ENCODE measurements at places on chromosomes 16 and 17. TPM values are rescaled to one million over a fixed set of nuclear protein-coding genes. Genes with fewer than 3 reads are reported as not detected.

- no peak for DNase-seq
Observed at GRCh38 chr17:19502517-19502916, 31.1 kb upstream of the SLC47A1 start.

DNA sequence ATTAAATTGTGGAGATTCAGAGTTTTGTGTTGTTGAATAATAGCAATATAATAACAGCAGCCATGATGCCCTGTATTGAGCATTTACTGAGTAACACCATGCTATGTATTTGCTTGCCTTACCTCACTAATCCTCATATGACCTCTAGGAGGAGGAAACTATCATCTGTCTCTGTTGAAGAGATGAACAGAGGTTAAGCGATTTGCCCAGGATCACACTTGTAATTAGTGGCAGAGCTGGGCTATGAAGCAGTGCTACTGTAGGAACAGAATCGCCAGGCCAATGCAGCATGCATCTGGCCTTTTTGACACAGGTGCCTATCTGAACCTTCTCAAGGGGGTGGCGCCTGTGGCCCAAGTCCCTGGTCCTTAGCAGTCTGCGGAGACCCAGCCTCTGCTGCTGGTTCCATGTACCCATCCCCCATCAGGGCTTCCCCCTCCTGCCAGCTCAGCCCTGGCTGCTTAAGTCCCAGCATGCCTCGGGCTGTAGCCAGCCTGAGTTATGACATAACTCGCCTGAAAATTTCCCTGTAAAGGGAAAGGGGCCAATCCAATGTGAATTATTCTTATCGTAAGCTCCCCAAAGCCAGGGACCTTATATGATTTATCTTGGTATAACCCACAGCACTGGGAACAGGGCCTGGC is 50.4 kb upstream of the HS3ST2 start:
- DNase-seq = no peak

- DNase-seq = no peak
Observed at GRCh38 chr17:65677932-65678331, 116.5 kb upstream of the AXIN2 start.

DNA sequence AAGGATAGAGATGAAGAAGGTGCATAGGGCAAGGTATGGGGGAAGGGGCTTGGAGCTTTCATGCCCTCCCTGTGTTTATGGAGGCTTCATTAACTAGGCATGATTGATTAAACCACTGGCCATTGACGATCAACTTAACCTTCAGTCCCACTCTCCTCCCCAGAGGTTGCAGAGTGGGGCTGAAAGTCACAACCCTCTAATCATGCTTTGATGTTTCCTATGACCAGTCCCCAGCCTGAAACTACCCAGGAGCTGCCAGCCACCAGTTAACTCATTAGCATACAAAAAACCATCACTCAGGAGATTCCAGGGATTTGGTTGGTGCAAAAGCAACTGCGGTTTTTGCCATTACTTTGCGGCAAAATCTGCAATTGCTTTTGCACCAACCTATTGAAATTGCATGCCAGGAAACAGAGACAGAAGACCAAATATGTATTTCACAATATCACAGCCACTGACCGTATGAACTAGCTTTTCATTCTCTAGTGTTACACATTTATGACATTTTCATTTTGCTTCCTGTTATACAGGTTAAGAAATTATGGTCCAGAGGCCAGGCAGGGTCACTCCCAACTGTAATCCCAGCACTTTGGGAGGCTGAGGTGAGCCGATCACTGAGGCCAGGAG is 5.4 kb downstream of the GFOD2 start:
- no peak for DNase-seq

GRCh38 chr16:57720142-57720575 is 15.4 kb upstream of the KATNB1 start:
- DNase-seq = peak; percentile 73

DNA sequence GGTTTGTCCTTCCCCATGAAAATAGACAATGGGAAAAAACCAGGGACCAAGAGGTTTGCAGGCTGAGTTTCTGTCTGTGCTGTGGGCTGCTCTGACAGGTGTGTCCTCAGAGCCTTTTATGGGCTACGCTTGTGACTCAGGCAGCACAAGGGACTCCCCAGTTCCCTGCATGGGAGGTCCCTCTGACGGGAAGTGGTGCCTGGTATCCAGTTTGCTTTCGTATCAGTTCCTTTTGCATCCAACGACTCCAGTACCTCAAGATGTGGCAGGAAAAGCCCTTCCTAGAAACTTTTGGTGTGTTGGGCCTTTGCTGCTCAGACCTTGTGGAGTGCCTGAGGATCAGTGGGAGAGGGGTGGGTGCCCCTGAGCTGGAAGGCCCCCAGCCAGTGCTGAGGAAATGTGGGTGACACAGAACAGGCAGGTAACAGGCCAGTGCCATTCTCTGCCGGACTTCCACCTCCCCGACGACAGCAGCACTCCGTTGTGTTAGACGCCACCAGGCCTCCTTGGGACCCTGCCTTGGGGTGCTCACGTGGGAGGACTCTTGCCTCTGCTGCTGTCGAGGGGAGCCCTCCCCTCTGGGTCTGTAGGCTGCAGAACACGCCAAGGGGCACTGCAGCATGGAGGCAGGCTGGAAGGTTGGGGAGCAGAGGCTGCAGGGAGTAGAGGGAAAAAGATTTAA is 38.4 kb upstream of the IRF8 start:
- no peak for DNase-seq

DNA sequence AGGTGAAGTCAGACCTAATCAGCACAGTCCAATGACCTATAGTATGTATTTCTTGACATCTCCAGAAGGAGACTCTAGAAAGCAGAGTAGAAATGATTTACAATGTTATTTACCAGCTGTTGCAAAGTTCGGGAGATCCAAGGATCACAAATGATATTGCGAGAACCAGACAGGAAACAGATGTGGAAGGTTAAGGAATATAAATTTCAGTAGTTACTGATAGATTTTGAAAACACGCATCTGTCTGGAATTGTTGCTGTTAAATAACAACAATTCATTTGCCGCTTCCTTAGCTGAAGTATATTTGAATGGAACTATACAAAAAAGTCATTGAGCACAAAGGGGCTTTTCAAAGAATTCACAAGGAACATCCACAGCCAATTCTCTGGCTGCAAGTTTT is 72.0 kb downstream of the STXBP4 start:
- no peak for DNase-seq

DNA sequence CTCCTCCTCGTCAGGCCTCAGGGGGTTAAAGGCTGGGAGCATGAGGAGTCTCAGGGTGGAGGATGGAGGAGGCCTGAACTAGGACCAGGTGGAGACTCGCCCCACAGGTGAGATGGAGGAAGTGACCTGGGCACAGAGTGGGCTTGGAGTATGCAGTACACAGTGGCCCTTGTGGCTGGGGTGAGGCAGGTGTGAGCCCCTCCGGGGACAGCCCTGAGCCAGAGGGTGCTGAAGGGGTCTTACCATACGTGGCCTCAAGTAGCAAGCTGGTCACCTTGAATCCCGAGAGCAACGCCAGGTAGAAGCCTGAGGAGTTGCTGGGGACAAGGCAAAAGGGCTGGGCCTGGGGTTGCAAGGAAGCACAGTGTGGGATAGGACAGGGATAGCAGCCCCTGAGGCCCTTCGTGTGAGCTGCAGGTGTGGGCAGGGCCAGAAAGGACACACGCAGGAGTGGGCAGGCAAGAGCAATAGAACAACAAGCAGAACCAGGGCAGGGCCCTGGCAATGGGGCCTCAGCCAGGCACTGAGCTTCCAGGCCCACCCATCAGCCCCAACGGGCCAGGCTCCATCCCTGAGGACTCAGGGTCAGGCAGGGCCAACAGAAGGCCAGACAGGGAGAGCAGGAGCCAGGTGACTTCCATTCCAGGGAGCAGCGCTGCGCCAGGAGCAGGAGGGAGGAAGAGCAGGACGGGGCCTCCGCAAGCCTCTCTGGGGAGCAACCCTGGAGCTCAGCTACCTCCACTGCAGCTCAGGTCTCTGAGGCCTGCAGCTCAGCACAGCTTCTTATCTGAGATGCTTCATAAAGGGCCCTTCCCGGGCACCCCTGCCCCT is 64.2 kb upstream of the TNRC6C start:
- no peak for DNase-seq

- no peak for DNase-seq
Observed at GRCh38 chr17:70119983-70120382, 45.0 kb downstream of the KCNJ16 start.

The NPIPA3 gene
- total RNA-seq = 2.3 TPM

The FGF11 gene
- 13.8 TPM for total RNA-seq

The PIRT gene
- total RNA-seq = not detected

The FBXW10B gene
- total RNA-seq = 0.35 TPM

The ZNRF1 gene
- 24.5 TPM for total RNA-seq

The CACNG5 gene
- total RNA-seq = not detected

The SEPTIN12 gene
- total RNA-seq = not detected

The RNF40 gene
- total RNA-seq = 49.3 TPM

The SLFN5 gene
- total RNA-seq = 13.1 TPM

The TBC1D26 gene
- not detected for total RNA-seq

The BLTP2 gene
- total RNA-seq = 73.8 TPM

The CORO6 gene
- total RNA-seq = 104 TPM

The CCL13 gene
- total RNA-seq = 0.82 TPM
